Bone marrow (tissue), 2 donors: ENCODE measurements at places on chromosomes 1 and 21.

DNA sequence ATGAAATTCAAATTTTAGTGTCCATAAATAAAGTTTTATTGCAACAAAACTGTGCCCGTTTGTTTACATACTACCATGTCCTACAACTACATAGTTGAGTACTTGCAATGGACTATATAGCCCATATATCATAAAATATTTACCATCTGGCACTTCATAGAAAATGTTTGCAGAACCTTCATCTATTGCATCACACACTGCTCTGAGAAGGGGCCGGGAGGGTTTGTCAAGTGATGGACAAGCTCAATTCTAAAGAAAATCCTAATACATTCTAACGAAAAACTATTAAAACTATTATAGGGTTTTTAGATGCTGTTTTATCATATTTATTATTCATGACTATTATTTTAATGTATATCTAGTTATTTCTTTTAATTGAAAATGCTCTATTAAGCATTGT, 35.9 kb downstream of the RGSL1 start:
- DNase-seq = no peak

DNA sequence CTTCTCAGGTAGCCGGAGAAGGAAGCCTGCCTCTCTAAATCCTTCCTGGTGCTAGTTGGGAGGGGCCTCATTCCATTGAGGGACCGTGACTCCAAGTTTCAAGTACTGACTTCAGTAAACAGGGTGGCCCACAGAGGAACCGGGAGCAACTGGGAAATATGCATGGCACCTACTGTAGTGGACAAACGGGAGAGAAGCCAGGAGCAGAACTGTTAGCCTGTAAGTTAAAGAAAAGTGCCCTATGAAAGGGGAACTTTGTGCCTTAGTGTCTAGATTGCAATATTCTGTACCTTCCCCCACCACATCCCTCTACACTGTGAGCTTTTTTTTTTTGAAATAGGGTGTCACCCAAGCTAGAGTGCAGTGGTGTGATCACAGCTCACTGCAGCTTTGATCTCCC, 33.2 kb upstream of the KANK4 start:
- DNase-seq = no peak

- DNase-seq = no peak
Measured at GRCh38 chr21:35428001-35428320, 378.9 kb upstream of the RUNX1 start.

GRCh38 chr1:101431956-101432510, 195.2 kb downstream of the S1PR1 start:
- no peak for DNase-seq

DNA sequence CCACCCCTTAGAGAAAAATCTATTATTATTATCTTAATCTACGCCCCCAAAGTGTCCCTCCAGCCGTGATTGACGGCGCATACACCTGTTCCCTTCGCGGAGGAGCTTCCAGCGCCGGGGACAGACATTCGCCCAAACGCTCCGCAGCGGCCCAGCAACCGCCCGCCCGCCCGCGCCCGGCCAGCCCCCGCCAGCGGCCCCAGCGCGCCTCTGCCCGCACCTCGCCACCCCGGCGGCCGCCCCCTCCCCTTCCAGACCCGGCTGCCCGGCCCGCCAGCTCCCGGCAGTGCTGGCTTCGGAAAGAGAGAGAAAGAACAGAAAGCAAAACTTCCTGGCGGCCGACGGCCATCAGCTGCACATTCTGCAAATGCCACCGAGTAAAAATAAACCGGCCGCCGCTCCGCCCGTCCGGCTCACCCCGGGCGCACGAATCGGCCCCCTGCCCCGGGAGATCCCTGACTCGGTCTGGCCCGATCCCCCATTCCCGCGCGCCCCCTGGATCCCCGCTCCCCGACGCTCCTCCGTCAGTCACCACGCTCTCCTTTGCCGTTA, 1.6 kb downstream of the CASZ1 start:
- DNase-seq = no peak

- no peak for DNase-seq
Measured at GRCh38 chr1:5904551-5904950, 87.7 kb downstream of the NPHP4 start.

DNA sequence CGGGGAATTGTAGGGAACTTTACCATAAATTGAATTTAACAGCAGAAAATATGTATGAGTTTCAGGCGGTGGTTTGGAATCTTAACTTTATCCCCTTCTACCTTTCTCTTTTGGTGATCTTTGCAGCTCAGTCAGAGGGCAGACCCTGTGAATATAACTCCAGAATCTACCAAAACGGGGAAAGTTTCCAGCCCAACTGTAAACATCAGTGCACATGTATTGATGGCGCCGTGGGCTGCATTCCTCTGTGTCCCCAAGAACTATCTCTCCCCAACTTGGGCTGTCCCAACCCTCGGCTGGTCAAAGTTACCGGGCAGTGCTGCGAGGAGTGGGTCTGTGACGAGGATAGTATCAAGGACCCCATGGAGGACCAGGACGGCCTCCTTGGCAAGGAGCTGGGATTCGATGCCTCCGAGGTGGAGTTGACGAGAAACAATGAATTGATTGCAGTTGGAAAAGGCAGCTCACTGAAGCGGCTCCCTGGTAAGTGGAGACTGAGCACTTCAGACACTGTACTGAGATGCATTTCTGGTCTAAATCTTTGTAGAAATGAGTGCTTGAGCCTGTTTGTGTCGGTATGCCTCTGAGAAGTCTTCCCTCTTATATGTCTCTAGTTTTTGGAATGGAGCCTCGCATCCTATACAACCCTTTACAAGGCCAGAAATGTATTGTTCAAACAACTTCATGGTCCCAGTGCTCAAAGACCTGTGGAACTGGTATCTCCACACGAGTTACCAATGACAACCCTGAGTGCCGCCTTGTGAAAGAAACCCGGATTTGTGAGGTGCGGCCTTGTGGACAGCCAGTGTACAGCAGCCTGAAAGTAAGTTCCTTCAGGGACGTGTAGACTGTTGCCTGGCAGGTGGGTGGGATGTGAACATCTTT, 1.5 kb downstream of the CCN1 start:
- DNase-seq = no peak
